ENCODE measurements at places on chromosomes 5 and 9.

- no peak for DNase-seq
These were observed 92.2 kb downstream of the SEMA6A start for GRCh38 chr5:116482394-116482793.

DNA sequence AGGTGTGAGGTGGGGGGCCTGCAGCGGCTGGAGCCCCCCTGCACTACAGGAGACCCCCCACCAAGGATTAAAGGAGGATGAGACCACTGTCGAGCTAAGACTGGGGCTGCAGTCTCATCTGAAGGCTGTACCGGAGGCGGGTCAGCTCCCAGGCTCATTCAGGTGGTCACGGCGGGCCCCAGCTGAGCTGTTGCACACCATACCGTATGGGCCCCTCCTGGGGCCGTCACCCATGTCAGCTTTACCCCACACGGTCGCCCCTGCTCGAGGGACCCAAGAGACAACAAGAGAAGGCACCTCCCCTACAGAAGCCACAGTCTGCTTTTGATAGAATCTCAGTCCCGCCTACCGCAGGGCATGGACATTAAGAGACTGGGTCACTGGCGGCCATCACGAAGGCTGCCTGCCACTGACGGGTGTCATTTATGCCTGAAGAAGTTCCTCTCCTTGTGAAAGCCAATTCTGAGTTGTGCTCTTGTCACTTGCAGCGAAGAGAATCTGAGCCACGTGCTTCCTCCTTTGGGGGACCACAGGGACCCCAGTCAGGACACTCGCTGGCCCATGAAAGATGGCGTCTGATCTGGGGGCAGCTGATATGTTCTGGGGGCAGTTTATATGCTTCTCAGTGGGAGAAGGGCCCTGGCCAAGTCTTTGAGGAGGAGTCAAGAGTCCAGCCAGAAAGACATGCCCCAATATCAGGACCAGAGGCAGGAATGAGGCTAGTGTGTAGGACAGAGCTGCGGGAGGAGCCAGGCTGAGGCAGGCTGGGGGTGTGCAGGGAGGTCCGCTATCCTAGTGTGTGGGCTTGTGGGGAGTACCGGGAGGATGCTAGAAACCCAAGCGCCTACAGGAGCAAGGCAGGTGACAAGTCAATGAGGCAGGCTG lies 102.4 kb downstream of the ZNF354C start:
- no peak for DNase-seq

DNA sequence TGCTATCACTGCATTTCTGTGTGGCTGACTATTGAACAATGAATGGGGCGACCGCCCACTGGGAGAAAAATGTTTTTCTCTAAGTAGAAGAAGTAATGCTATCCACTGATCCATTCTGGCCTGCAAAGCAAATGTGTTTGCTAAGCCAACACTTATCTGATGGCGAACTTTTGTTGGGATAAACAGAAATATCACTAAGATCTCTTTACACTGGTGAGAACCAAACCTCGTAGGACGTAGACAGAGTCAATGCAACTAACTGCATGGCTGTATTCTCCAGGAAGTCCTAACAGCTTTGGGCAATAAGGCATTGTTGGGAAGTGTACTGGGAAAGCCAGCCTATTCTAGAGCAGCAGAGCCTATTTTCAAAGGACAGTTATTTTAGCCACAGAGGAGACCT lies 77.7 kb downstream of the ANKH start:
- no peak for DNase-seq

DNA sequence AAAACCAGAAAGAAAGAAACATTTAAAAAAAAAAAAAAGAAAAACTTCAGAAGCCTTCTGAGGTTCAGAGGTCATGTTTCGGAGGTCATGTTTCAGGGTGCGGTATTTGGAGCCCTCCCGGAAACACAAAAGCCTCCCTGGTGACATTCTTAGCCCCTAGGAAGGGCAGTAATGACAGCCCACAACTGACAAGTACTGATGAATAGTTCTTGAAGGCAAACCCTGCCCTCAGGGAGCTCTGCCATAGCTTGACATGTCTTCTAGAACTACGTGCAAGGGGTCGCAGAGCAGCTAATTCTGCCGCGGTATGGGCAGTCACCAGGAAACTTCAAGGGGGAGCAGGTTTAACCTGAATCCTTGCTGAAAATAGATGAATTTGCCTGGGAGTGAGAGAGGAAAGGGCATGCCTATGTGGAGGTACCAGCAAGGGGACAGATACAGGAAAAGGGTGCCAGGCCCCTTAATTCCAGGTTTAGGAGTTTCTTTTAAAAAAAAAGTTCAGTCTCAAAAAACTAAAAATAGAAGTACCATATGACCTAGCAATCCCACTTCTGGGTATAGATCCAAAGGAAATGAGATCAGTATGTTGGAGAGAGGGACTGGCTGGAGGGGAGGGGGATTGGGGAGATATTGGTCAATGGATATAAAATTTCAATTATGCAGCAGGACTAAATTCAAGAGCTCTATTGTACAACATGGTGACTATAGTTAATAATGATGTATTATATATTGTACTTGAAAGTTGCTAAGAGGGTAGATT lies 98.4 kb downstream of the C9orf152 start:
- DNase-seq: no peak

- DNase-seq: no peak
These were observed 42.0 kb downstream of the ACO1 start for GRCh38 chr9:32426278-32426939.

GRCh38 chr9:98254228-98255060 lies 1.0 kb downstream of the TBC1D2 start:
- no peak for DNase-seq

DNA sequence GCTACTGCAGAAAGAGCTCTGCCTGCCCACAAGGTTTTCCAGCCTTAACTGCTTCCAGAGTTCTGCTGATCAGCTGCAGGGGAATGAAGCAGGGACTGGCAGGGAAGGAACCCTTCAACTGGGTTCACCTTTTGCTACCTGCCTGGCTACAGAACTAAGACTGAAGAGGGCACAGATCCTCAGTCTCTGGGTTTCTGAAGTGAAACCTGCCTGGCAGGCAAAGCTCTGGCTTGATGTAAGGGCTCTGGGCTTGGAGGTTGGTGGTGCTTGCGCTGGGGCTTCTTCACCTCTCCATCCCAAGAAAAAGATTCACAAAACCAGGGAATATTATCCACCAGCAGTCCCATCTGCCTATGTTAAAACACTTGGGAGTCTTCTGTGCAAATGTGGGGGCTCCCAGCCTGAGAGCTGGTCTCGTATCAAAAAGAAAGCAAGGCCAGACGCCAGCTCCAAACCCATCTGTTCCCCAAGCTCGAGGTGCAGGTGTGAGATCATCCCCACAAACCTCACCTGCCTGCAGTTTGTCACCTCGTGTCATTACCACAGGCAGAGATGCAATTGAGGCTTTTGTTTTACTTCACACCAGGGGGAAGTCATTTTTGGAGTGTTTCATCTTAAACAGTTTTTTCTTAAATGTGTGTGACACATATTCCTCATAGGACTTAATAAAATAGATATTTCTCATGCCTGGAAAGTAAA lies 58.3 kb downstream of the BNC2 start:
- no peak for DNase-seq

- no peak for DNase-seq
These were observed 203.4 kb upstream of the SEMA6A start for GRCh38 chr5:116778032-116778431.

DNA sequence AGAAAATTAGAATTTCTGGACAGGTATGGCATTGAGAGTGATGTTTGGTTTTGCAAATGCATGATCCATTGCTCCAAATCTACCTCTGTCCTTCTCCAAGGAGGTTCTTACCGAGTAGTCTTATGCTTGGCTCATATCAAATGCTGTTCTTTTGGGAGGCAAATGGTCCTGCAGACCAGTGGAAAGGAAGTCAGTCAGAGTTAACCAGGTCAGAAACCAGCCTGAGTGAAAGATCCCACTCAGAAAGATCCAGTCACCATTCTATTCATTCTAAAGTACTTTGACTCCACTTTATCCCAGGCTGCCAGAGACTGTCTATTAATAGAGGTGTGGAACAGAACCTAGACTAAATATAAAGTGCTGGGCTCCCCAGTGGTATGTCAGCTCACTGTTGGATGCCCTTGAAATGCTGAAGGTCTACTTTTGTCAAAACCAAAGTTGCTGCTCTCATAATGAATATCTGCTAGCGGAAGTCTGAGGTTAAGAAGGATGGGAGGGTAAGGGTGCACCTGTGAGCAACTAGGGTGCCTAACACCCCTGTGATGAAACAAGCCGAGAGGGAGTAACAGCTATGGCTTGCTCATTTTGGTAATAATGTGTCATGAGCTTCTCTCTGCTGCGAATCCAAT lies 302.2 kb downstream of the ZNF608 start:
- DNase-seq: no peak

DNA sequence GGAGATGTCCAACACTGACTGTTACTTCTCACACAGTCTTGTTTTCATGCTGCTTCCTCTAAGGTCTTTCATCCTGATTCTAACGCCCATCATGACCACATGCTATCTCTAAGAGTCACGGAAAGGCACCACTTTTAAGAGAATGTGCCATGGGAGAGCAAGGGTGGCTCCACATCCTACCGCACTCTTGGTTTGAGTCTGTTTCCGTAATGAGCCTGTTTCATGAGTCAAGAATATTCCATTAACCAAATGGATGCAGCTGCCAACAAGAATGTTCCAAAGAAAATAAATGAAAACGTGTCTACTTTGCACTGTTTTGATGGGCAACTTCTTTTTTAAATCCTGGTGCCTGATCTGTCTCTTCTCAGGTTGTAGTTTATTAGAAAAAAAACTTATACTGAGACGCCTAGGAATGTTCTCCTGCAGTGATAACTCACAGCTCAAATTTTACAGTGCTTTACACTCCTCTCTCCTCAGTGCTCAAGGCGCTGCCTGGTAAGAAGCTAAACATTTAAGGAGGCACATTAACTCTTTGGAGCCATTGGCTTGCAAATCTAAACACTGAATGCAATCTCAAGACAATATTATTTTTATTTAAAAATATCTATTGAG lies 124.3 kb downstream of the FGF1 start:
- no peak for DNase-seq

GRCh38 chr9:137669261-137669672 lies 50.5 kb downstream of the EHMT1 start:
- DNase-seq: no peak

DNA sequence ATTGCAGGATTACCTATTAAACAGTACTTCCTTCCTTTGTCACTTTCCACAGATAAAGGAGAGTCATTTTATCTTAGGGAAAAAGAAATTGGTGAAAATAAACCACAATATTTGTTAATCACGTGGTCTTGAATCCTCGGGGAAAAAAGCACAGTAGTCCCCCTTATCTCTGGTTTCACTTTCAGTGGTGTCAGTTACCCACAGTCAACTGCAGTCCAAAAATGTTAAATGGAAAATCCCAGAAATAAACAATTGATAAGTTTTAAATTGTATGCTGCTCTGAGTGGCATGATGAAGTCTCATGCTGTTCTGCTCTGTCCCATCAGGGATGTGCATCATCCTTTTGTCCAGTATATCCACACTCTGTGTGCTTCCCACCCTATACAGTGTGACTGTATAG lies 405.2 kb upstream of the MPDZ start:
- DNase-seq: no peak

GRCh38 chr5:113271745-113272454 lies 162.9 kb downstream of the TSSK1B start:
- DNase-seq: no peak

GRCh38 chr5:17436350-17436749 lies 61.7 kb upstream of the TAF11L2 start:
- no peak for DNase-seq

DNA sequence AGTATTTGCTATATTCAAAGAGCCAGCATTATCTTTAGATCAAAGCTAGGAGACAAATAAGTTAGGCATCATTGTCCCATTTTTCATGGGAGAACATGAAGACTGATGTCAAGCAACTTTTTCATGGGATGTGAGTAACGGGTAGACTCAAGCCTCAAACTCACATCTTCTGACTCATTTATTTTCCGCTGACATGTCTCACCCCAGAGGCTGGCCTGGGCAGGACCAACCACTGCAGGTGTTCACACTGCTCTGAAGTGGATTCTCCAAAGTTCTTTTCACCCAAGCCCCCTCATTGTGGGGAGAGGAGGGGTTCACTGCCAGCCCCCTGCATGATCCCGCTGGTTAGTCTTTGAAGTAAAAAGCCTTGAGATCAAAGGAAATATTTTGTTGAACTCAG lies 34.9 kb upstream of the BASP1 start:
- no peak for DNase-seq

GRCh38 chr5:103305809-103306208 lies 47.2 kb downstream of the MACIR start:
- DNase-seq: no peak
